Iris pigment epithelial cell (primary cell): ENCODE measurements at places on chromosomes 12 and 14.

GRCh38 chr14:23040100-23040499 lies 1.9 kb upstream of the PSMB11 start:
- no peak for DNase-seq

- DNase-seq, result no peak
Observed at GRCh38 chr12:13087766-13088165, 15.7 kb downstream of the GSG1 start.

DNA sequence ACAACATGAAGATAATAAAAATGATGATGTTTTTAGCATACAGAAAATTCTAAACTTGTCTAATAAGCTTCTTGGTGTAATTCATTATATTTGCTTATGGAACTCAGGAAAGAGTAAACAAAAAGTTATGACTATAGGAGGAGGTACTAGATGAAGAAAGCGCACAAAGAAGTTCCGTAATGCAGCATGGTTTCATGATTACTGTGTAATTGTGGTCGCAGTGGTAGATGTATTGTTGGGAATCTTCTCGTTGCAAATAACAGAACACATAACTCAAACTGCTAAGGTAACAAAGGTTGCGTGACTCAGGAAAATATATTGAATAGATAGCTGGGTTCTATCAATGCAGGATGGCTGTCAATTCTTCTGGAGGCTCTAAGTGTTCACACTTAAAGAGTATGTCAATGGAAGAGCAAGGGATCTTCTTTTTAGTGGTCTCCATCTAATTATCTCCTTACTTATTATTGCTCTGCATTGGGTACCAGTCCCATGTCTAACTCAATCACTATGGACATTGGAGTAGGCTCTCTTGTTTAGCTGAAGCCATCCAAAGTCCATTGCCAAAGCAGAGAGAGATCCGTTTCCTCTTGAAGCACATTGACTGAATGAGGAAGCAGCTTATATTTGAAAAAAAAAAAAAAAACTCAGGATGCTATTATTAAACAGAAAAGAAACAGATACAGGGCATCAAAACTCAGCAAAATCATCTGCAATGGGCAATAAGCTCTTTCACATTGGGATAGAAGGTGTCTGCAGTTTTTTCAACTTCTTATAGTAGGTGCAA lies 283.4 kb upstream of the ATP2B1 start:
- DNase-seq, result no peak

DNA sequence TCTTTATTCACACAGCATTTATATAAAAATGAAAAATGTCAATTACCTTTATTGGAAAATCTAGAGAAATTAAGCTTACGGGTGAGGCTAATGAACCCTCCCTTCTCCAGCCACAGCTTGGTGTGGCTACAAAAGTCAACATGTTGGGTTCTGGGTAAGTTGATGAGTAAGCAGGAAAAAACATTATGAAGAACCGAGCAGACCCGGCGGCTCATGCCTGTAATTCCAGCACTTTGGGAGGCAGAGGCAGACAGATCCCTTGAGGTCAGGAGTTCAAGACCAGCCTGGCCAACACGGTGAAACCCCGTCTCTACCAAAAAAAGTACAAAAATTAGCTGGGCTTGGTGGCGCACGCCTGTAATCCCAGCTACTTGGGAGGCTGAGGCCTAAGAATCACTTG lies 10.9 kb downstream of the NAA25 start:
- DNase-seq, result peak; percentile 66

DNA sequence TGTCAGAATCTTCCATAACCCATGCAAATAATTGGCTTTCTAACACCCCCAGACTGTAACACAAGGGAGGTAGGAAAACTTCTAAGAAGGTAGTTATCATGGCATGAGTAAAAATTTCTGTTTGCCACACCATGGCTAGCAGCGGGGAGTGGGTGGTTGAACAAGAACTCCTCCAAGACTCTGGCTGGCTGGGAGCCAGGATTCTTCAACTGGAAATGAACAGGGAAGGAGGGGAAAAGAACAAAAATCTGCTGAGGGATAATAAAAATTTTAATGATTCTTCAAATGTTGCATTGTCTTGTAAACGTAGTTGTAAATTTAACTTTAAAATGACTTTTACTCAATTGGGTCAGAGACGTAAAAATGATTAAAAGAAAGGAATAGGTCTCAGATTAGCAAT lies 78.9 kb downstream of the AKAP6 start:
- DNase-seq, result peak; percentile 16

GRCh38 chr12:65761301-65761700 lies 63.0 kb upstream of the HMGA2 start:
- DNase-seq, result no peak

GRCh38 chr12:26935636-26936378 lies 2.0 kb downstream of the INTS13 start:
- DNase-seq, result no peak

DNA sequence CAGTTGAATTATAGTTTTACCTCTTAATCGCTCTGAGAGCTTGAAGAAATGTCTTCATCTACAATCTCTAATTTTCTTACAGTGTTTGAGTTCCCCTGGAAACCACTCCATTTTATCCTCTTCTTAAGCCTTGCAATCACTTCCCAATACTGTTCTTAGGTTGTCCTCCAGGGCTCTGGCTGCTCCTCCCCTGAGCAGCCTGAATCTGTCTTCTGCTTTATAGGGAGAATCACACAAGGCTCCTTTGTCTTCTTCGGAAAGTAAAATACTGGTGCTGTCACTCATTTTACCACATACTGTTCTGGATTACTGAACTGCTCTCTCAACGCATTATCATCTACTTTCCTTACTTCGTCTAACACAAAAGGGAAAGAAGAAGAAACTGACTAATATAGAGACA lies 133.7 kb downstream of the MDGA2 start:
- DNase-seq, result no peak

DNA sequence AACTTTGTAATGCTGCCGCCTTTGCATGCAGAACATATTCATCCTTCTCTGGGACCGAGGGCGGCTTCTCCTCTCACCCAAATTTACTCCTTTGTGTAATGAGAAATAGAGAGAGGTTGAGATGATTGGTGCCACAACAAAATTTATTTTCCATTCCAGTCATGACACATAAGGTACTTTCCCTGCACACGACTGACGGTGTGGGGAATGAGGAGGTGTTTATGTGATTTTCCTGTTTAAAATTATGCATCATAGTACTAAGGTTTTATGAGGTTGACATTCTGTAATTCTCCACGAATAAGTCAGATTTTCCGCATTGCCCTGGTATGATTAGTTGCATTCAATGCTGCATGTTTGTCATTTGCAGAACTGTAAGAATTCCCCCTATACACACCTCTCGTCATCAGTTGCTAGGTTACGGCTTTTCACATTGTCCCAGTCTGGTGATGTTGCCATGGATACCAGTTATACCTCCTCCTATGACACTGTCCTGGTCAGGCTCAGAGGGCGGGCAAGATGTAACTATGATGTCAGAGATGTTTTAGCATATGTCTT lies 23.1 kb downstream of the BICDL1 start:
- DNase-seq, result peak; percentile 20

- no peak for DNase-seq
Observed at GRCh38 chr14:77469067-77469505, 11.2 kb downstream of the AHSA1 start.

GRCh38 chr12:56469007-56469930 lies 891 bp downstream of the SPRYD4 start:
- DNase-seq, result no peak

GRCh38 chr12:103538397-103538796 lies 42.6 kb upstream of the C12orf42 start:
- no peak for DNase-seq

- DNase-seq, result no peak
Observed at GRCh38 chr14:61335671-61336275, 14.4 kb downstream of the PRKCH start.

- DNase-seq, result no peak
Observed at GRCh38 chr14:102157346-102157745, 17.6 kb downstream of the WDR20 start.

DNA sequence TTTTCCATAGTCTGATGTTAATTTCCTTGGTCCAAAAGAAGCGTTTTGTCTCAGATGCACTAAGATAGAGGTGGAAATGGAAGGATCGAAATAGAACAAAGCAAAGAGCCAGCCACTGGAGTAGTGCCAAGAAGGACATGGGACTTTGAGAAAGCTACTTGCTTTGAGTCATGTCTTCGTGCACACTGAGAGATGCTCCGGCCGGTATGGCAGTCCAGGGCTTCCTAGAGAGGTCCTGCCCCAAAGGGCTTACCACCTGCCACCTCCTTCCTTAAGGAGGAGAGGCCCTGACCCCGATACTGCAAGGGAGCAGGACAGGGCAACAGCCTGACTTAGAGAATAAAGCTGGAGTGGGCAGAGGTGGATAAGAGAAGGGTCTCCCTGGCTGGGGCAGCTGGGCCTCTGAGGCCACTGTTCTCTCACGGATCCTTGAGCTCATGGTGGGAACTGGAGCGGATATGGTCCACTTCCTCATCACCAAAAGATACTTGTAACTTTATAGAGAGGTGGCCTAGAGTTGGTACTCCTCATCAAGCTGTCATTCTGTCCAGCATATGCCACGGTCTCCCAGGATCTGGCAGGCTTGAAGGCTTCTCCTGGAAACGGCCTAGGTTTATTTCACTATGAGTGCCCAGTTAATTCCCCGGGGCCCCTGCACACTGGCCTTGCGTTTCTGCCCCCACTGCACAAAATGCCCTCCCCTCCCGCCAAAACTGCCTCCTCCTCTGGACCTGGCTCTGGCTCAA lies 57.4 kb downstream of the FOXN3 start:
- no peak for DNase-seq

DNA sequence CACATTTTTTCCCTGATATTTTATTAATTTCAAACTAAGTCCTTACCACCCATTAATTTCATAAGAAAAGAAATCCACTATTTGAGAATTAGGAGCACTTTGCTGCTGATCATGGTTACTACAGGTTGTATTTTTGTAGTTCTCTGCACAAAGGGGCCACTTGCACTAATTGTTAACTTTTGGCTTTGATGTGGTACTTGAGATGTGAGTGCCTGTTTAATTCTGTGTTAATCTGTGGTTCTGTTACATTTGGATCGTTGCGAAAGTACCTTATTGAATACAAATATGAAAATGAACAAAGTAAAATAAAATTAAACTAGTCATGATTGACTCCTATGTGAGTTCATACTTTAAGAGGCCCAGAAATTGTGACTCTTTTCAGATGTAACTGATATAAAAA lies 374.9 kb upstream of the RGS6 start:
- DNase-seq, result no peak

DNA sequence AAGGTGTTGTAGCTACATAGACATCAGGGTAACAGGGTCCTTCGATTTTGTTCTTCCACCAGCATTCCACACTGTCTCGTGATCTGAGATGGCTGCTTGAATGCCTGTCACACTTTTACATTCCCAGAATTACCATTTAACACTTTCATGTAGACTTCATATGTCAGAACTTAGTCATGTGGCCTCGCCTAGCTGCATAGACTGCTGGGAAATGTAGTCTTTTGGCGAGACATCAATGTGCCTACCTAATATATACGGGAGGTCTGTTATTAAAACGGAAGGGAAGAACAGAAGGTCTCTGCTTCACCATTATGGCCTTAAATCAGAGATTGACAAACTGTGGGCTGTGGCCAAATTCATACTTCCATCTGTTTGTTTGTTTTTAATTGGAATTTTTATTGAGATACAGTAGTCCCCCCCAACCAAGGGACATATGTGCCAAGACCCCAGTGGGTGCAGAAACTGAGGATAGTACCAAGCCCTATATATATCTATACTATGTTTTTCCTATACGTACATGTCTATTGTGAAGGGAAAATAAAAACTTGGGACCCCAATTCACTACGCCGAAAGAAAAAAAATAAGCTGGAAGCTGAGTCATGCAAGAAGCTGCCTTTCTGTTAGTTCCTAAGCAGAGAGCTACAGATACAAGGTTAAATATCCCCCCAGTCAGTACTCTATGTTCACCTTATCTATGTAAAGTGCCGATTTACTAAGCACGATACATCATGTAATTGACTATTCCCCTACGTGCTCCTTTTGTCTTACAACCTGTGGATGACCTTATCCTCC lies 11.3 kb upstream of the HRK start:
- peak; percentile 24 for DNase-seq

GRCh38 chr12:127823801-127824200 lies 443.2 kb upstream of the TMEM132C start:
- no peak for DNase-seq

DNA sequence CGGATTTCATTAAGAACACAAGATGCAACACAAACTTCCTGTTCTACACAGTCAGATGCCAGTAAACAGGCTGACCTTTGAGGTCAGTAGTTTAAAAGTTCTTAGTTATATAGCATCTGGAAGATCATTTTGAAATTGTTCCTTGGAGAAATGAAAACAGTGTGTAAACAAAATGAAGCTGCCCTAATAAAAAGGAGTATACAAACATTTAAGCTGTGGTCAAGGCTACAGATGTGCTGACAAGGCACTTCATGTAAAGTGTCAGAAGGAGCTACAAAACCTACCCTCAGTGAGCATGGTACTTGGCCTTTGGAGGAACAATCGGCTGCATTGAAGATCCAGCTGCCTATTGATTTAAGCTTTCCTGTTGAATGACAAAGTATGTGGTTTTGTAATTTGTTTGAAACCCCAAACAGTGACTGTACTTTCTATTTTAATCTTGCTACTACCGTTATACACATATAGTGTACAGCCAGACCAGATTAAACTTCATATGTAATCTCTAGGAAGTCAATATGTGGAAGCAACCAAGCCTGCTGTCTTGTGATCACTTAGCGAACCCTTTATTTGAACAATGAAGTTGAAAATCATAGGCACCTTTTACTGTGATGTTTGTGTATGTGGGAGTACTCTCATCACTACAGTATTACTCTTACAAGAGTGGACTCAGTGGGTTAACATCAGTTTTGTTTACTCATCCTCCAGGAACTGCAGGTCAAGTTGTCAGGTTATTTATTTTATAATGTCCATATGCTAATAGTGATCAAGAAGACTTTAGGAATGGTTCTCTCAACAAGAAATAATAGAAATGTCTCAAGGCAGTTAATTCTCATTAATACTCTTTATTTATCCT lies 13.5 kb downstream of the PTGER2 start:
- DNase-seq, result no peak

- no peak for DNase-seq
Observed at GRCh38 chr12:724194-724855, 28.1 kb upstream of the WNK1 start.

- DNase-seq, result no peak
Observed at GRCh38 chr12:52087961-52088820, 8.7 kb downstream of the SMIM41 start.

- no peak for DNase-seq
Observed at GRCh38 chr14:26261368-26262122, 336.3 kb downstream of the NOVA1 start.

DNA sequence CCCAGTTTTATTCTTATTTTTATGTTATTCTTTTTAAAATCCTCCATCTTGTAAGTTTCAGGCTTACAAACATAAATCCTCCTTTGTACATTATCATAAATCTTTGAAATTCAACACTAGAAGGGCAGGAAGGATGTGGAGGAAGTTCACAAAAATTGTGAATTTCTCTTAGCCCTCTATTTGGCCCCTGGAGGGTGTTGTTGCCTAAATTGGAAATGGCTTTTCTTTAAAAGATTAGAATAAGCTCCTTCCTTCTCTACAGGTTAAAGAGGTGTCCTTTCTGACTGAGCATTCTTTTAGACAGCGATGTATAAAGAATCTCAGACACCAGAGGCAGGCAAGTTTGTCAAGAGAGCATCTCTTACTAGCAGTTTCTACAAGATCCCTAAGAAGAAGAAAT lies 391.7 kb upstream of the OR4E1 start:
- DNase-seq, result no peak
